ENCODE measurements at places on chromosomes 1 and 21. TPM values are rescaled to one million over a fixed set of nuclear protein-coding genes. Genes with fewer than 3 reads are reported as not detected.

LEFTY1 gene
- not detected for total RNA-seq

ACKR1 gene
- total RNA-seq, result not detected

CD1B gene
- total RNA-seq, result not detected

KCNN3 gene
- total RNA-seq, result under 0.01 TPM

GLIS1 gene
- total RNA-seq, result 0.22 TPM

DMBX1 gene
- total RNA-seq, result not detected

KCNA3 gene
- total RNA-seq, result 1.6 TPM

ADAMTS5 gene
- total RNA-seq, result 4.0 TPM

TRIM62 gene
- total RNA-seq, result 1.4 TPM

PGLYRP4 gene
- not detected for total RNA-seq

NES gene
- 32.2 TPM for total RNA-seq

HUNK gene
- total RNA-seq, result 0.12 TPM

DDR2 gene
- total RNA-seq, result 316 TPM

NCF2 gene
- 0.11 TPM for total RNA-seq

CLCNKA gene
- not detected for total RNA-seq

IL19 gene
- total RNA-seq, result not detected

PLA2G2F gene
- total RNA-seq, result not detected

ATP5IF1 gene
- total RNA-seq, result 156 TPM

FAM3B gene
- total RNA-seq, result not detected

OR2T29 gene
- not detected for total RNA-seq

S1PR1 gene
- total RNA-seq, result 11.0 TPM

KIAA1614 gene
- 6.5 TPM for total RNA-seq

FMO5 gene
- total RNA-seq, result 0.77 TPM

DCDC2B gene
- total RNA-seq, result 0.12 TPM

GRIK1 gene
- total RNA-seq, result not detected

DISC1 gene
- 4.6 TPM for total RNA-seq

UBL4B gene
- total RNA-seq, result not detected

OR2T6 gene
- not detected for total RNA-seq

IPO9 gene
- 25.7 TPM for total RNA-seq

KRTAP12-2 gene
- total RNA-seq, result not detected

CFHR1 gene
- 0.25 TPM for total RNA-seq

SIM2 gene
- under 0.01 TPM for total RNA-seq

S100A14 gene
- not detected for total RNA-seq

RABGGTB gene
- 114 TPM for total RNA-seq

HSPA6 gene
- 4.6 TPM for total RNA-seq

PPP1R8 gene
- 54.2 TPM for total RNA-seq

NDUFS5 gene
- total RNA-seq, result 624 TPM

CCSAP gene
- total RNA-seq, result 12.7 TPM

SPRR5 gene
- not detected for total RNA-seq

All from uterine smooth muscle cell (primary cell).